ENCODE measurements at places on chromosomes 7 and 10.

GRCh38 chr7:26071622-26072456 is 80.2 kb upstream of the NFE2L3 start:
- DNase-seq = no peak

GRCh38 chr10:120803972-120804371 is 47.2 kb upstream of the WDR11 start:
- DNase-seq = no peak

- peak; percentile 60 for DNase-seq
Measured at GRCh38 chr7:140673063-140673773, 473 bp downstream of the ADCK2 start.

- no peak for DNase-seq
Measured at GRCh38 chr10:129552119-129552518, 85.1 kb downstream of the MGMT start.

GRCh38 chr7:4631380-4632179 is 50.5 kb upstream of the FOXK1 start:
- DNase-seq = no peak

GRCh38 chr10:93917064-93917391 is 23.2 kb downstream of the SLC35G1 start:
- DNase-seq = no peak

DNA sequence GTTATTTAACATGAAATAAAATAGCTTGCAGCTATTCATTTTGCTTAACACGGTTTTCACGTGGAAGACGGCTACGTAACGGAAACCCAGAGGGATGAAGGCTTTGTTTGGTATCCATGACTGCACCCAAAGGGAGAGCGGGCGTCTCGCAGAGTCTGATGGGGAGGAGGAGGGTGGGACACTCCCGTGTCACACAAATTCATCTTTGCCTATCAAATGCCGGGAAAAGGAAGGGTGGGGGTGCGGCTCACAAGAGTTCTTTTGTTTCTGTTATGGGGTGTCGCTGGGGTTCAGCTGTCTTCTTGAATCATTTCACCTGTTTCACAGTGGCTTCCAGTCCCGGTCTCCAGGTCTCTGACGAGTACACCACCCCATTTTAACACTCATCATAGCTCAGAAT is 108.5 kb downstream of the ZRANB1 start:
- DNase-seq = no peak

- no peak for DNase-seq
Measured at GRCh38 chr7:28018020-28018419, 162.6 kb downstream of the JAZF1 start.

- no peak for DNase-seq
Measured at GRCh38 chr10:96588060-96588554, 1.3 kb upstream of the TM9SF3 start.

- DNase-seq = no peak
Measured at GRCh38 chr7:68868978-68869377, 729.3 kb upstream of the AUTS2 start.

GRCh38 chr10:124686707-124687376 is 57.3 kb downstream of the FAM53B start:
- DNase-seq = no peak

GRCh38 chr7:26789481-26790184 is 74.8 kb downstream of the SKAP2 start:
- DNase-seq = no peak

GRCh38 chr7:16954321-16954720 is 72.5 kb upstream of the AGR3 start:
- no peak for DNase-seq

DNA sequence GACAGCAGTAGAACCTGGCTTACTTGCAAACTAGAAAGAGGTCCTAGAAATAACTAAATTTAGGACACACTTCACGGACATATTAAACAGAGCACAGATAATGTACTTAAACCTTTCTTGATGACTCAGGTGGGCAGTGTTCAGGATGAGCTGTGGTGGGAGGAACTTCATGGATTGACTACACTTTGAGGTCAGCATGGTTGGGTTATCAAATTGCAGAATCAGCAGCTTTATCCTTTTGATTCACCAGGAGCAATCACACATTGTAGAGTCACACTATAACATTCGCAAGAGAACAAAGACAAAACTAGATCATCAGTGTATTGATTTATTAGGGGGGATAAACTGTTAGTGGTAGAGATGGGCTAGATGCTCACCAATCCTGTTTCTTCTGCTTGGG is 38.6 kb upstream of the AGK start:
- DNase-seq = no peak

DNA sequence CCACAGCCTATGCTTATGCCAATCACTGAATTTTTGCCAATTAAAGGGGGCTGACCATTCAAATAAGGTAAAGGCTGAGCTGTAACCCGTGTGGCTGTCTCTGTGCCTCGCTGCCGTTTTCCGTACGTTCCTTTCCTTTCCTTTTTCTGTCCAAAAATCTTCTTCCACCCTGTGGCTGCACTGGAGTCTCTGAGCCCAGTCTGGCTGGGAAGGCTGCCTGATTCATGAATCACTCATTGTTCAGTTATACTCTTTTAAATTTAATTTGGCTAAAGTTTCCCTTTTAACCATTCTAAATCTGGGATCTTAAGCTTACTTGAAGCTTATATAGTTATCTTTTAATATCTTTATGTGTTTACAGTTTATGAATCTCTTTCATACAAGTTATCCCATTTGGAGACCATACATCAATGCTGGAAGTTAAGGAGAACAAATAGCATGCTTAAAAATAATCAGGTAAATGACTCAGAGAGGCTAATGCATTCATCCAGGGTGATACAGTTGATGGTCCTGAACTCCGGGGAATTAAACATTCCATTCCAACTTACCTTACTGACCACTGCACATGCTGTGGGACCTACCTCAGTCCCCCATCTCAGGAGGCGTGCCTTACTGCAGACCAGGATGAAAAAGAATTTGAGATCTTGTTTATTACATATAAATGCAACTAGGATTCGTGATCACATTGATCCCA is 385.3 kb upstream of the ADARB2 start:
- no peak for DNase-seq

GRCh38 chr10:99560277-99561126 is 27.8 kb downstream of the NKX2-3 start:
- no peak for DNase-seq

DNA sequence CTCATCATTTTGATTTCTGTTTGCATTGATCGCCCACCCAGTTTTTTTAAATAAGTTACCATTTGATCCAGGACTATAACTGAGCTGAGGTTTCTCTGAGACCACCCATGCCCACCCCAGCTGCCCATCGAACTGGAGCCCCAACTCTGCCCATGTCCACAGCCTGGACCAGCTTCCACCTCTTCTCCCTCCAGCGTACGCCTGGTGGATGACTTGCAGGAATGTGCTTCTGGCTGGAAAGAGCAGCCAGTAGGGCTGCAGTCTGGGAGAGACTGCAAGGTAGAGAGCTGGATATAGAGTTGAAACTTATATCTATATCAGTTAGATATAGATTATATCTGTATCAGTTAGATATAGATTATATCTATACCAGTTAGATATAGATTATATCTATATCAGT is 25.8 kb upstream of the LRRC18 start:
- no peak for DNase-seq

DNA sequence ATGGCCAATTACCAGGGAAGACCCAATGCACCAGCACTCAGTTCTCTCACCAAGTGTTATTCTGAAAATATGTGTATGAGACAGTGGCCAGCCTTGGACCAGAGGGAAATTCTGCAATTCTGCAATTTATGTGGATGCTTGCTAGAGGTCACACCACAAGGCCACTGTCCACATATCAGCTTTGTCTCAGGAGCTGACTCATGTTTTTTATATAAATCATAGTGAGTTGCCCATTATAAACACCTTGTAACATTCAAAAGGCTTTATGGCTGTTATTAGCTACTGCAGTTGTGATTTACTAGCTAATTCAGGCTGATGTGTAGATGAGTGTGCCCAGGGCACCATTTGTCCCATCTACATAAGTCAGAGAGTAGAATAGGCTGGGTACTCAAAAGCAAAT is 649.0 kb downstream of the LRMDA start:
- DNase-seq = no peak

DNA sequence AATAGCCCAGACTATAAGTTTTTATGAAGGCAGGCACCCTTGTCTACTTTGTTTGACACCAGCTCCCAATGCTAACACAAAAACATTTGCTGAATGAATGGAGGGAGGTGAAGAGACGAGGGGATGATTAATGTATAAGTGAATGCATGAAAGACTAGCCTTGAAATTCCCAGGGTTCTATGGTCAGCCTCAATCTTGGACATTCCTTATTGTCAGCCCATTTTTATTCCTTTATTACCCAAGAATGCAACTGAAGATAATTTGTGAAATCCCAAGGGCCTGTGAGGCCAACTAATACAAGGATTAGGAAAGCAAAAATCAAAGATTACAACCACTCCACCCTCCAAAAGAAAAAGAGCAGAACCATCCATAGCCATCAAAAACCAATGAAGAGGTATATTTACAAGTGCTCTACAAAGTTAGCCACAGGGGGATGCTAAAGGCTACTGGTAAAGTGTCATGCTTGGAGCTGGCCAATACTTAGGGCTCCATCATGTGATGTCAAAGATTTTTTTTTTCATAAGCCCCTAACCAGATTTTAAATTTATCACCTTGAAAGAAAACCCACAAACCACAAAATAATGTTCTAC is 40.0 kb upstream of the ASAH2 start:
- no peak for DNase-seq

DNA sequence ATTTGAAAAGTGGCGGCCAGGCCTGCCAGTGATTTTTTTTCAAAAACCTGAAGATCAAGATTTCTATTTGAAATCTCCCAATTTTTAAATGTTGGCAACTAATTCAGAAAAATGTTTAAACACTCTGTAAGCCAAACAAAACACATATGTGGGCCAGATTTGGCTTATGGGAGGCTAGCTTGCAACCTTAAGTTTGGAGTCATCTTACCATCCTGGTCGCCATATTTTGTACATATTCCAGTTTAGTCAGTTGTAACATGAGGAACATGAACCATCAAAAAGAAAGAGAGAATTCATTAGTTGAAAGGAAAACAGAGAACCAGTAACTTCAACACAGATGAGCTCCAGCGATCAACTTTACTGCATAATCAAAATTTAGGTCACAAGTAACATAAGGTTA is 115.4 kb downstream of the TMEM26 start:
- no peak for DNase-seq

- DNase-seq = no peak
Measured at GRCh38 chr10:74092372-74092771, 58.3 kb downstream of the AP3M1 start.

- no peak for DNase-seq
Measured at GRCh38 chr10:24207781-24208611, 942 bp upstream of the KIAA1217 start.

DNA sequence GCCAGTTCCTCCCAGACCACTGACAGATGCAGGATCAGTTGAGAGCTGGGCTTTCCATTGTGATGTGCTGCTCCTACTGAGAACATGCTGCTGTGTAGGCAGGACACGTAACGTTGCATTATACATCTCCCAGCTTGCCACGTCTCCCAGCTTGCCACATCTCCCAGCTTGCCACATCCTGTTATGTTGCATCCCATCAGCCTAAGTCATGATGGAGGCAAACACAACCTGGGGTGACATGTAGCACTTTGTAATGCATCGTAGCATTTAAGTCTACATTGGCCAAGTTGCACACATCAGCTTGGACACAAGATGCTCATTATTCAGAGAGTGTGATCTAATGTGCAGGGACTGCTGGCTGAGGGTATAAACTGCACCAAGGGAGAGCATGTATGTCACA is 73.3 kb upstream of the CHCHD3 start:
- no peak for DNase-seq

DNA sequence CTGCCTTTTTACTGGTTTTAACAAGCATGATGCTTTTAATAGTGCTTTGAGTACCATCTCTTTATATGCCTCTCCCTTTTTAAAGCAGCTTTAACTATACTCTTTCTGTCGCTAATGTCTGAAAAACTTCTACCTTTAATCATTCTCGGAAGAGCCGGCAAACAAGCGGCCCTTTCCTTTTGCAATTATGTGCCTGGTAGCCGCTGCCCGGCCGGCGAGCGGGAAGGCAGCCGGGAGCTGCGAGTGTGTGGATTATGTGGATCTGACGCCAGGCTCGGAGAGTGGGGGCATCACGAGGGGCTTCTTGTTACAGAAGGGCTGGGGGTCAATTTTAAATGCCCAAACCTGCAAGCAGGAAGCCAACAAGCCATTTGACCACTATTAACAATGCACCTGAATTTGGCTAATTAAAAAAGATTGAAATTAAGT is 120.9 kb downstream of the BUB3 start:
- DNase-seq = no peak

DNA sequence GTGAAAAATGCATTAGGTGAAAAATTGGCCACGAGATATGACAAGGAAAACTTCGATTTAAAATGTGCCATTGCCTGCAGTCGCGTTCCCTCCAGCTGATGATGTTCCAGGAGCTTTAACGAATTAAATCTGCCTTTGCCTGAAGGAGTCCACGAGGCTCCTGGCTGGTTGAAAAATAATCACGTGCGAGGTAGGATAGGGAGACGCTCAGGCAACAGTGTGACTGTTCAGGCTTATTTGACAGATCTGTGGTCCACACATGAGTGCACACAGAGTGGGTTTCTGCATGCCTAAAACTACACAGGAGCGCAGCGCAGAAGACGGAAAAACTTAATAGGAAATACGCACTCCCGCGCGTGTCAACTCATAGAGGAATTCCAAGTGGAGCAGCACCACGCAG is 204.0 kb upstream of the PITRM1 start:
- no peak for DNase-seq

DNA sequence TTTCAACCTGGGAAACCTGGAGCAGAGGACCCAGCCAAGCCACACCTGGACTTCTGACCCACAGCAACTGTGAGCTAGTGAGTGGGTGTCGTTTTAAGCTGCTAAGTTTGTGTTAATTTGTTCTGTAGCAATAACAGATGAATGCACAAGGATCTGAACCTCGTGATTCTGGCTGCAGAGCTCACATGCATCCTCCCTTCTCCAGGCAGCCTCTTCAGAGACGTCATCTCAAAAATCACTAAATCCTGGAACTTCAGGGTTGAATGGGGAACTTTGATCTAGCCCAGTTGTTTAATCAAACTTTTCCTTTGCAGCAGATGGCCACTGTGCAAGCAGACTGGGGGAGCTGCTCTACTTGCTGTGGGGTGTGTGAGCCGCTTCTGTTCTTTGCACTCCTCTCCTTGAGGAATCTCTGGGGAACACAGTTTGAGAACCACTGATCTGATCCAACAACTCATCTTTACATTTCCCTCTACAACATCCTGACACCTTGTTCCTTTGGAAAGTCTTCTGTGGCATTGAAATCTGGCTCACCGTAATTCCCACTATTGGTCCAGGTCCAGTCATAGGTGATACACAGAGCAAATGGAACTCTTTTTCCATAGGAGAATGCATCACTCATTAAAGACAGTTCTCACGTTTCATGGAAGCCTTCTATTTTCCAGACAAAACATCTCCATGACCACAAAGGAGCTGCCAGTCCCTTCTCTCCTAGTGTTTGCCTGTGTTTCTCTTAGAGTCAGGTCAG is 90.3 kb downstream of the CHN2 start:
- no peak for DNase-seq

GRCh38 chr7:126533715-126534114 is 719.0 kb downstream of the GRM8 start:
- DNase-seq = no peak

DNA sequence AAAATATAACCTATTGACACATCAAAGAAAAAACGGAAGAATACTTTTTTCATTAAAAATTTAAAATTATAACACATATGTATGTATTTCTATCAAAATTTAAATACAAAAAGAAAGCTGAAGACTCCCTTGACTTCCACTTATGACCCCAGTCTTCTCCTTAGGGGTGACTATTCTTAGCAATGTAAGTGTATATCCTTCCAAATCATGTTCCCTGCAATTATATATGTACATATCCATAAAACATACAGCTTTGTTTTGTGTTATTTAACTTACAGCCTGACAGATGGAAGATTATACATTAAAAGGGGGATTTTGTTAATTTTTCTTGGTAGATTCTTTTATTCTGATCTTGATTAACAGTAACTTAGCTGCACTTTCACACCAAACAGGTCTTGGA is 9.1 kb downstream of the GLUD1 start:
- no peak for DNase-seq
